ENCODE measurements at places on chromosomes 4 and X. TPM values are rescaled to one million over a fixed set of nuclear protein-coding genes. Genes with fewer than 3 reads are reported as not detected.
A peak's percentile ranks its signal among the peaks of the same experiment; 100 is the strongest.

DNA sequence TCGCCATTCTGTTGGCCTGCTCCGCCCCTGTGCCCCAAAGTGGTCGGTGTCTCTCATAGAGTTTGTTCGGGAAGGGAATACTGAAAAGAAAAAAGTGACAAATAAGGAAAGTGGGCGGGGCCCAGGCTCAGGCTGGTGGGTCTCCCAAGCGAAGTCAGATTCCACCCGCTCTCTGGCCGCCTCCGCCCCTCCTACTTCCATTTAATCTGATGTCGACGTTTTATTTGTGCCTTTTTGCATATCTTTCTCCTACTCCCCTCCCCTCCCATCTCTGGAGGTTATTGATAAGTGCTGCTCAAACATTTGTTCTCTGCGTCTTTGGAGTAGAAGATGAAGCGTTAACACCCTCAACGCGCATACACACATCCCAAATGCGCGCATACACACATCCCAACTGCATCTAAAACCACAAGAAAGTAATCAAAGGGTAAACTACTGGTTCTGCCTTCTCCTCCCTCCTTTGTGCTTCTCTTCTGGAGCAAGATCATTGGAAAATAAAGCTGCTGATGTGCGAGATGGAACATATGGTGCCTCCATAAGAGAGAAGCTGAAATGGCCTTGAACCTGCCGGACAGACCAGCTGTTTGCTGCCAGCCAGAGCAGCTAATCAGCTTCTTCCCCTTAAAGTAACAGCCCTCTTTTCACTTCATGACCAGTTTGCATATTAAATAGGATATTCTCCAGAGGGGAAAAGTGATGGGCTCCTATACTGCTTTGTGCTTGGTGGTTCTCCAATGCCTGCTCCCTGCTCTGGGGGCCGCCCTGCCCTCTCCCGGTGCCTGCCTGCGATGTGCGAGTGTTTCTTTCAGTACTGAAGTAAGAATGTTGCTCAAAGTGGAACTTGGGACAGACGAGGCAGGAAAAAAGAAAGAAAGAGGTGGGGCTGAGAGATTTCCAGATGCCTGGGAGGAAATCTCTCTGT lies 3.1 kb downstream of the MAMLD1 start:
- ATAC-seq, result no peak

DNA sequence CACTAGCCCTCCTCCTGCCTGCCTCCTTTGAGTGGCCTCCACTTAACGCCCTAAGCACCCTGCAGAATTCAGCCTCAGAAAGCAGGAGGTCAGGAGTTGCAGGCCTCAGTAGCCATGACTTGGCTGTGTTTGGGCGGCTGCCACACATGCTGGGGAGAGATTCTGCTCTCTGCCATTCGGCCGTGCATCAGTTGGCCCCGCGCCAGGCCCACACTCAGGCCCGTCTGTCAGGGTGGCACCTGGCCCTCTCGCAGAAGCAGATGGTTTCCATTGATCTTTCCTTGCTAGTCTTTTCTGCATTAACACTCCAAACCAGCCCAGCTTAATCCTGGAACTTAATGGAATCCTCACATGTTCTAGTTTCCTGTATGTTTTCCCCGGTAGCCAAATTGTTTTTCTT lies 30.7 kb upstream of the ATP6AP2 start:
- no peak for ATAC-seq

- ATAC-seq, result no peak
Measured at GRCh38 chr4:84498935-84499623, at the start of gene NKX6-1. Gene NKX6-1, minus strand, starts transcription at chr4:84499292. Its CDS starts 1,064 bp downstream, at chr4:84498228.

- ATAC-seq, result peak; percentile 40
Measured at GRCh38 chrX:148333989-148334388, 166.4 kb upstream of the AFF2 start.

DNA sequence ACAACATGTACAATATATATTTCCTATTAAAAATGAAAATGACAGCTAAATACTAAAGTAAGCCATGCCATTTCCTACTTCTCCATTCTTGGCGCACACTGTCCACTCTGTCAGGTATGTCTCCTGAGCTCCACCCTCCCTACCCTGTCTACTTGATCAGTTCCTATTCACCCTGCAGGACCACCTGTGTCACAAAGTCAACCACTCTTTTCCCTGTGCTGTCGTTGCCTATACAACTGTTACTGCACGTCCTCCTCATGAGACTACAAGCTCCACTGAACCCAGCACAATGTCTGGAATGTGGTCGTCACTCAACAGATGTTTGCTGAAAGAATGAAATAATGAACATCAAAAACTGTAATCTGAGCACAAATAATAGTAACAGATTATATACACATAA lies 54.9 kb downstream of the SLC9A7 start:
- no peak for ATAC-seq

GRCh38 chr4:108030332-108030731 lies 40.6 kb downstream of the HADH start:
- peak; percentile 82 for ATAC-seq

- ATAC-seq, result no peak
Measured at GRCh38 chr4:13618212-13618806, 9.2 kb downstream of the BOD1L1 start.

- ATAC-seq, result no peak
Measured at GRCh38 chr4:57037982-57038604, 59.4 kb downstream of the POLR2B start.

GRCh38 chr4:122903766-122904288 lies 18.6 kb downstream of the NUDT6 start:
- ATAC-seq, result no peak

- ATAC-seq, result no peak
Measured at GRCh38 chr4:154478547-154478946, 13.1 kb downstream of the DCHS2 start.

DNA sequence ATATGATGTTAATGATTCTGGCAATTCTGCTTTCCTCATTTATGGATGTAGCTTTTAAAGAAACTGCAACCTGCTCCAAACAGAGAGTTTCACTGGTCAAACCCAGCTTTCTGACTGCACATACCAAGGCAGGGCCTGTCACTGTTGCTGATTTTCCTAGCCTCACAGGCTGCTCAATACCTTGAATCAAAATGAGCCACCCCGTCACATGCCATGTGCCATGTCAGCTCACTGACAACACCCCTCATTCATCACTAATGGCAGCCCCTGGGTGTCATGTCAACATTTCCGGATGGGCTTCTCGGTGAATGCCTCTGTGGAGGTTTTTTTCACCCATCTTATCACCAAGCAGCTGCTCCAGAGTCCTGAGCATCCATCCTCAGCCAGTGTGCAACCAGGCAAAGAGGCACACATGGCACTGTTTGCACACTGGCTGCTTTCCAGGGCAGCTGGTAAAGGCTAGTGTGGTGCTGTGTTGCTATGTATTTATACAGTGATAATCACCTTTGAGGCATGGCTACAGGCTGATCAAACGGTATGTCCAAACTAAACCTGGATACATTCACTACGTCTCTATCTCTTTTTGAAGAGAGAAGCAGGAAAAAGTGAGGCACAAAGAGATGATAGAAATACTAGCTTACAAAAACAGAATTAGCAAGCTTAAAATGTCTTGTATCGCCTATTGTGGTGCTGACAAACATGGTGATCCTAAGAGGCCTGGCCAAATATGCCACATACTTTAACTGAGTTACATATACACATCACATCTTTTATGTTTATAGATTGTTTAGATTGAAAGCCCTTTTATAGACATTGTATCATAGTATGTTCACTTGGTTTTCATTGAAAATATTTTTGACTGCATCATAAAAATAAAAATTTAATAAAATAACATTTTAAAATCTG lies 94.6 kb upstream of the INPP4B start:
- ATAC-seq, result no peak

DNA sequence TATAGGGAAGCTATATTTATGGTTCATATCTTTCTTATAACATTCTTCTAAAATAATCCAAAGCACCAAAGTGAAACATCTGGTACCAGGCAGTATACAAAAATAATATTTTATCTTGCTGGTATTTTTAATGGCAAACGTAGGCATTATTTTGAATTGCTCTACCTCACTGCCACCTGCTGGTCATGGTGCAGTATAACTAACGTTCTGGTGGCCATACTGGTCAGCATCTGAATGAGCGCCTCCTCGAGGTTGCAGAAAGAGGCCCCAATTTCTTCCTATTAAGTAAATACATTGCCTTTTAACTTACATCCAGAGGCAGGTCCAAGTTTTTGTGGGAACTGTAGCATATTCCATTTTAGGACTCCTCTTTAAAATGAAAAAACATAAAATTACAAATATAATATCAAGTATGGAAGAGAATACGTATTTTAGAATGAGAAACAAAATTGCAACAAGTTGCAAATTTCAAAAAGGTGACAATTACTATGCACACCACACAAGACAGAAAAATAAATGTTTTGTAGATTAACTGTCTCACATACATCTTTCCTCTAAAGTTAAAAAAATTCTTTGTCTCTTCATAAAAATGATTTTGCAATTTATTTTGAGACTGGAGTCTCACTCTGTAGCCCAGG lies 22.9 kb upstream of the CWH43 start:
- ATAC-seq, result peak; percentile 79

DNA sequence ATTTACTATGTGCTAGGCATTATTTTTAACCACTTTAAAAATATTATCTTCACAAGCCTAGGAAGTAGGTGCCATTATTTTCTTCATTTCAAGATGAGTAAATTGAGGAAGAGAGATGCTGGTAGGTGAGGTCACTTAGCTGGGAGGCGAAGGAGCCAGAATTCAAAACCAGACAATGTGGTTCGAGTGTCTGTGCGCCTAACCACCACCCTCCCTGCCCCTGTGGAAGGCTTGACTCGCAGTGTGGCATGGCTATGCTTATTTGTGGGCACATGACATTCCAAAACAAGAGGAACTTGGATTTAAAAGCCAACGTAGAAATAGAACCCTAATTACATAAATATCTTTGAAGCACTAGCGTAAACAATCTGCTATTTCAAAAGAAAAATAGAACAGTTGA lies 226.6 kb upstream of the PITX2 start:
- no peak for ATAC-seq

GRCh38 chrX:25287521-25287920 lies 271.8 kb upstream of the ARX start:
- ATAC-seq, result no peak

- ATAC-seq, result no peak
Measured at GRCh38 chr4:89109841-89110540, 1.3 kb upstream of the TIGD2 start.

- no peak for ATAC-seq
Measured at GRCh38 chr4:54924891-54925290, 200.5 kb downstream of the KDR start.

DNA sequence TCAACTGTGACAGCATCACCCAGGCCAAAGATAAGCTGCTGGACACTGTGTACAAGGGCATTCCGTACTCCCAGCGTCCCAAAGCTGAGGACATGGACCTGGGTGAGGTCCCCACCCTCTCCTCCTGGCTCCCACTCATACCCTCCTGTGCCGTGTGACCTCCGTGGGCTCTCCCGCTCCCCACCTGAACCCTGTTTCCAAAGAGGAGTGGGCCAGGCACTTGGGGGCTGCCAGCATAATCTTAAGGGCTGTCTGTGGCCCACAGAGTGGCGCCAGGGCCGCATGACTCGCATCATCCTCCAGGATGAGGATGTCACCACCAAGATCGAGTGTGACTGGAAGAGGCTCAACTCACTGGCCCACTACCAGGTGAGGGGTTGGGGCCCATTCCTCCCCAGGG lies 10.0 kb downstream of the LAGE3 start:
- no peak for ATAC-seq

- no peak for ATAC-seq
Measured at GRCh38 chr4:24888475-24889344, 24.1 kb downstream of the CCDC149 start.

DNA sequence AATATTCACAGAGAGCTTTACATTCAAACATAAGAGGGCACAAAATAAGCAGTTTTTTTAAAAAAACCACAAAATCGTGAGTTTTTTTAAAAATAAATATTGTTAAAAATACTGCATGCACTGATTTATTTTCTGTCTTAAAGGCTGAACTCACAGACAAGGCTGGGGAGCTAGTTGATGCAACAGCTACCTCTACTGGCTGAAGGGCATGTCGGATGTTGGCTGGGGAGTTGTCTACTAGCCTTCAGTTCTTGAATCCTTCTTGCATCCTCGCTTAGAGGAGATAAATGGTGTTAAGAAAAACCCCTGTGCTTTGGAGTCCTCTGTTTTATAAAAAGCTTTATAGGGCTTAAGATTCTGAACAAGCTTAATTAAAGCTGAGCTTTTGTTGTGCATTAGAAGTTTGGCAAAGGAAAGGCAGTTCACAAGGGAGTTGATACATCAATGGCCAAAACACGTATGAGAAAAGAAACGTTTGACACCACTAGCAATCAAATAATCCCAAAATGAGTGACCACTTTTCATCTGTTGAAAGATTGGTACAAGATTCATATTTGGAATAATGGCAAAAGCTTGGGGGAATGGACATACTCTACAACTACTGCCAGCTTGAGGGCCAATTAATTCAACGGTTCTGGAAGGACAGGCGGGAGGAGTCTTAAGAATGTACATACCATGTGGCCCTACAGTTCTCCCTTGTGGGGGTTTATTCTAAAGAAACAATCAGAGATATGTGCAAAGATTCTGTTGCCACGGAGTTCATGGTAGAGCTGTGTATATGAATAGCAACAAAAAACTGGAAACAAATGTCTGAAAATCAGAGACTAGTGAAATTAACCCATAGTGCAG lies 94.7 kb downstream of the SEL1L3 start:
- ATAC-seq, result no peak

DNA sequence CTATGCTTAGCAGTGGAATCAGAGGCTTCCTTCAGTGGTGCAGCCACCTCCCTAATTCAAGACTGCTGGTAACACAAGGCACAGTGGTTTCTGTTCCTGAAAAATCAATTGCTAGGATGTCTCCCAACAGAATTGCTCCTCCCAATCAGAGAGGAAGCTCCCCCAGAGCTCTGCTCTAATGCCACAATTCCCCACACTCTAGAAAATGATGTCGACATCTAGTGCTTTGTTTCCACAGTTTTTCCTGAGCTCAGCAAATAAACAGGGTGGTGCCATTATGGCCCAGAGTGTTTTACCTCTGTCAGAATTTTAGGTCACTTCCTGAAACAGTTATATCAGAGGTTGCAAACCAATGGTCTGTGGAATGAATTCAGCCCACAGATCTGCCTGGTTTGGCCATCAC lies 24.7 kb downstream of the TAB3 start:
- ATAC-seq, result no peak

GRCh38 chr4:139635966-139636365 lies 29.7 kb upstream of the MGST2 start:
- ATAC-seq, result no peak

GRCh38 chr4:47531241-47531953 lies 46.3 kb downstream of the ATP10D start:
- ATAC-seq, result peak; percentile 97

DNA sequence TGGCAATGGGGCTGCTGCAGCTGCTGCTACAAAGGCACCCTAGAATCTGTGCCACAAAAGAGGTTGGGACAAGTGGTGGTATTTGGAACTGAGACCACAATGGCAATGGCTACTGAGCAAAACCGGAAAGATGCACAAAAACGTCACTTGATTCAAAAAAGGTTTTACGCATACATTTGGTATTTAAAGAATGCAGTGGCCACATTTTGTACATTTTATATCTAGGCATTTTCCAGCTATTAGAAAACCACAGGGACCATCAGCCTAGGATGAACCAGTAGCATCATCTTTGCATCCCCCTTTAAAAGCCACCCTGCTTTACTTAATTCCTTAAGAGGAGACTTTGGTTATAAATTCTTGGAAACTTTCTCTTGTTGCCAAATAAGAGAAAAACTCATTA lies 104.8 kb upstream of the CXCL13 start:
- ATAC-seq, result no peak

The HOPX gene
- 53.6 TPM for total RNA-seq

The AFP gene
- total RNA-seq, result not detected

The TCEAL7 gene
- total RNA-seq, result not detected

The LRP2BP gene
- total RNA-seq, result 5.7 TPM

The UGT2B7 gene
- not detected for total RNA-seq

The TLR1 gene
- 5.9 TPM for total RNA-seq

The GLRB gene
- not detected for total RNA-seq

The HERC5 gene
- total RNA-seq, result 26.9 TPM

The MAGED2 gene
- 54.8 TPM for total RNA-seq

The CLDN34 gene
- total RNA-seq, result not detected

The YIPF7 gene
- total RNA-seq, result 0.45 TPM
